ENCODE measurements at places on chromosomes 6 and 20.

GRCh38 chr6:139580592-139581484 lies 206.4 kb upstream of the CITED2 start:
- no peak for DNase-seq

- no peak for DNase-seq
These were observed 57.1 kb upstream of the MAP7 start for GRCh38 chr6:136607204-136607931.

DNA sequence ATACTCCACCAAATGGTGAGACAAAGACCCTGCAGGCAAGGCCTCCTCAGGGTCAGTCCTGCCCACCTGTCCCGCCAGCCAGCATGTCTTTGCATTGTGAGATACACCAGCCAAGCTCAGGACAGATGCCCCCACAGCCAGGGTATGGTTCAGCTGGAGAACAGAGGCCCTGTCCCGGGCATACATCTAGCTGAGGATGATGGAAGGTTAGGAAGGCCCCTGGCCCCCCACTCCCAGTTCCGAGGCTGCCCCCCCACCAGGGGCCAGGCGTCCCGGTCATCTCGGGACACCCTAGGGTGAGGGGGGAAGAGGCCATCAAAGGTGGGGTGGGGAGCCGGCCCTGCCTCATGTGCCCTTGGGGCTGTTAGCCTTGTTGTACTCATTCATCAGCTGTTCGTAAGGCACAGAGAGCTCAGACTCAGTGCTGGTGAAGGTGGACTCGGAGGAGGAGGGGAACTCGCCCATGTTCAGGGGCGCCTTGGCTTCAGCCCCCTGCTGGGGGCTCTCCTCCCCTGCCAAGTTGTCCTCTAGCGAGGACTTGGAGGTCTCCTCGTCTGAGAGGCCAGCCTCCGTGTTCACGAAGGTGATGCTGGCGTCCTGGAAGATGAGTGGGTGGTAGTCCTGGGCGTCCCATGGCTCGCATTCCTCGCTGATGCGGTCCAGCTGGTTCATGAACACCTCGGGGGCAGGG lies 38.6 kb downstream of the KCNK5 start:
- no peak for DNase-seq

DNA sequence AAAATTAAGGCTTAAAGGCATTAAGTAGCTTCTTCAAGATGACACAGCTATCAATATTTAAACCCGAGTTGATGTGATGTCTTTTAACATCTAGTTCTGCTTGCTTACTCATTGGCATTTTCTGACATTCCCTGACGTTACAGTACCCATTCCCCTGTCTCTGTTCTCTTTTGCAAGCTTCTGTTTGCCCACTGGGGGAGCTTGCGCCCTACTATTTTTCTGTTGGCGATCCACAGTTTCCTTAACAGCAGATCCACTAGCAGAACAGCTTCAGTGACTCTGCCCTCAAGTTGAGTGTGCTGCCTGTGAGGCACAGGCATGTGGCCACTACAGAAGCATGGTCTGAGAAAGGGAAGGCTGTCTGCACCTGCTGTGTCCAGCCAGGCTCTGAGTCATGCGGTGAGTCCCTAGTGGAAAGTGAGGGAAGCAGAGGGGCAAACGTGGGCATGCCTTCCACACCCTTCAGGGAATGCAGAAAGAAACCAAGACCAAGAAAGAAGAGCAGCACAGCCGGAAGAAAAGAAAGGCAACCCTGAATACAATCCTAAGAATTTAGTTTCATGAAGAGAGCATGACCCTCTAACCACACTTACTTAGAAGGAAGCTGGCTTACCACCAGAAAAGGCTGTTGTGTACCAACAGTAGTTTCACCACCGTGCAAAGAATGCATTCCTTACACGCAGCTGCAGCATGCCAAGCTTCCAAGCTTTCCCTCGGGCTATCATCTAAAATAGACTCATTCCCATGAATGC lies 97.7 kb upstream of the VGLL2 start:
- DNase-seq, result peak; percentile 96

- no peak for DNase-seq
These were observed 141.3 kb downstream of the GRIK2 start for GRCh38 chr6:101534821-101535220.

DNA sequence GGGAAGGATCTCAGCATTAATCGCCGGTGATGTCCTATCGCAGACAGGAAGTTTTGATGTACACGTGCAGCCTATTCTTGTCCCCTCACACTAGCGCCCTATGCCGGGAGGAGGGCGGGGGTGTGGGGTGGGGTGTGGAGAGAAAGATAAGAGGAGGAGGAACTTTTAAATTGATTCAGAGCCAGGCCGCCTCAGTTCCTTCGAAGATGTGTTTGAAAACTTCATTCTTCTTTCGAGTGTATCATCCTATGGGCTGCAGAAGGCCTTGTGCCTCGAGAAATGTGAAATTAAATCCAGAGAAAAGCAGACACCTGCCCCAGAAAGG lies 2.5 kb upstream of the POU3F2 start:
- DNase-seq, result no peak

DNA sequence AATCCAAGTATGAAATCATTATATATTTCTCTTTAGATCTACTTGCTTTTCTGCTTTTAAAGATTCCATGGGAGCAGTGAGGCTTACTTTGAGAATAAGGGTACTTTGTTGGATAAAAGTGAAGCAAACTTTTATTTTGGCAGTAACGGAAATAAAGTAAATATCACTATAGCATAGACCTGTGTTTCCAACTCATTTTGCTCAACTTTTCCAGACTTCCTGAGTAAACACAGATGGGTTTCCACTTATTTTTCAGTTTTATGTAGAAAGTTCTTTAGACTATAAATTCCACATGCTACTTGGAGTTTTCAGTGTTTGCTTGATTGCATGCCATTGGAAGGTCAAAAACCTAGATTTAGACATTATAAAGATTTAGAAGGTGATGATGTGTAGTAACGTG lies 6.2 kb downstream of the STX16 start:
- no peak for DNase-seq

- DNase-seq, result peak; percentile 1
These were observed 19.2 kb downstream of the CAPN11 start for GRCh38 chr6:44177691-44178423.

- DNase-seq, result no peak
These were observed 179.8 kb upstream of the BMP5 start for GRCh38 chr6:56055081-56055704.

DNA sequence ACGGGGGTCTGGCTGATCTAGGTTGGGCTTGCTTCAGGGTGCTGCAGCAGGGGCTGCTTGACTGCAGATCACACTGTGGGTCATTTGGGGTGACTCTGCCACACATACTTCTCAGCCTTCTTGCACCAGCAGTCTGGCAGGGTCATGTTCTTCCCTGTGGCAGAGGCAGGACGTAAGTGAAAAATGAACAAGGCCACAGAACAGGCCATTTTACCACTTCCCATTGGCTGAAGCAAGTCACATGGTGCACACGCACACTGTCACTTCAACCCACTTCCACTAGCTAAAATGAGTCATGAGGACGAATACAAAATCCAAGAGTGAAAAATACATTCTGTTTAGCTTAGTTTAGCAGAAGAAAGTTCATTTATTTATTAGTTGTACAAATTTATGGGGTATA lies 168.6 kb upstream of the GGTLC1 start:
- no peak for DNase-seq

GRCh38 chr20:31581391-31581790 lies 23.7 kb upstream of the ID1 start:
- DNase-seq, result no peak

- no peak for DNase-seq
These were observed at the start of gene PGBD1 for GRCh38 chr6:28281288-28282064. TSS of gene PGBD1 (plus strand) at chr6:28281572. CDS start at chr6:28283814, 2,242 bp downstream.

DNA sequence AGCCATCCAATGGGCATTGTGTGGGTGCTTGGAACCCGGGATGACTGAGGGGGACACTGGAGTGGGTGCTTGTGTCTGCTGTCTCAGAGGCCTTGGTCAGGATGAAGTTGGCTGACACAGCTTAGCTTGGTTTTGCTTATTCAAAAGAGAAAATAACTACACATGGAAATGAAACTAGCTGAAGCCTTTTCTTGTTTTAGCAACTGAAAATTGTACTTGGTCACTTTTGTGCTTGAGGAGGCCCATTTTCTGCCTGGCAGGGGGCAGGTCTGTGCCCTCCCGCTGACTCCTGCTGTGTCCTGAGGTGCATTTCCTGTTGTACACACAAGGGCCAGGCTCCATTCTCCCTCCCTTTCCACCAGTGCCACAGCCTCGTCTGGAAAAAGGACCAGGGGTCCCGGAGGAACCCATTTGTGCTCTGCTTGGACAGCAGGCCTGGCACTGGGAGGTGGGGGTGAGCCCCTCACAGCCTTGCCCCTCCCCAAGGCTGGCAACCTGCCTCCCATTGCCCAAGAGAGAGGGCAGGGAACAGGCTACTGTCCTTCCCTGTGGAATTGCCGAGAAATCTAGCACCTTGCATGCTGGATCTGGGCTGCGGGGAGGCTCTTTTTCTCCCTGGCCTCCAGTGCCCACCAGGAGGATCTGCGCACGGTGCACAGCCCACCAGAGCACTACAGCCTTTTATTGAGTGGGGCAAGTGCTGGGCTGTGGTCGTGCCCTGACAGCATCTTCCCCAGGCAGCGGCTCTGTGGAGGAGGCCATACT lies 49.4 kb downstream of the PYGB start:
- no peak for DNase-seq

- no peak for DNase-seq
These were observed 161.5 kb downstream of the SLC16A10 start for GRCh38 chr6:111248789-111249188.

DNA sequence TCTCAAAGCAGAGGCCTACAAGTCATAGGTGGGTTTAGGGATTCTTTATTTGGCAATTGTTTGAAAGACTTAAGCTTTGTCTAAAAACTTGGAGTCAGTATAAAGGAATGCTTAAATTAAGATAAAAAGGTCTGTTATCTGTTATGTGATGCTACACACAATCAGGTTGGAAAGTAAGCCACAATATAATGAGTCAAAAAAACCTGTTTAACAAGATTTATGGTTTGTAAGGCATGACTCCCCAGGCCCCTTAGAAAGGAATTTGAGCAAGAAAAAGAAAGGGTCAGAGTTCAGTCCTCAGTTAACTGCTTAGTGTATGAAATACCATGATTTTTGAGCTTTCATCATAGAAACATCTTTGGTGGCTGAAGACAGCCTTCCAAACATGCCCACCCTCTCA lies 66.8 kb upstream of the HMGN3 start:
- no peak for DNase-seq

GRCh38 chr20:49854190-49854875 lies 41.7 kb downstream of the SLC9A8 start:
- DNase-seq, result peak; percentile 49

DNA sequence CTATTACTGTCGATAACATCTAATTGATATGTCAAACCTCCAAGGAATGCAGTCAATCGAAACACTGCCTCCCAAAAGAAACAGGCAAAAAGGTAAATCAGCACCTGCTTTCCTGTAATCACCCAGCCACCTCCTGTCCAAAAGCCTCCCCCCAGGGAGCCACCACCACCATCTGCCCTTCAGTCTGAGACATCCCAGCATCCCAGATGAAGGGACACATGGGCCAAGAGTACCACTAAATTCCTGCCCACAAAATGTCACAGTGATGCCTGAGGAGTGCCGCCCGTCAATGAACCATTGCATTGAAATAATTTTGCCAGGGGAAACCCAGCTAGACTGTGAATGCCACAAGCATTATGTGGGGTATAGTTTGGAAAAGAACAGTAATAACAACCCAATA lies 401.7 kb downstream of the ZFAND3 start:
- no peak for DNase-seq

GRCh38 chr20:24770628-24771541 lies 178.2 kb upstream of the CST7 start:
- DNase-seq, result no peak

DNA sequence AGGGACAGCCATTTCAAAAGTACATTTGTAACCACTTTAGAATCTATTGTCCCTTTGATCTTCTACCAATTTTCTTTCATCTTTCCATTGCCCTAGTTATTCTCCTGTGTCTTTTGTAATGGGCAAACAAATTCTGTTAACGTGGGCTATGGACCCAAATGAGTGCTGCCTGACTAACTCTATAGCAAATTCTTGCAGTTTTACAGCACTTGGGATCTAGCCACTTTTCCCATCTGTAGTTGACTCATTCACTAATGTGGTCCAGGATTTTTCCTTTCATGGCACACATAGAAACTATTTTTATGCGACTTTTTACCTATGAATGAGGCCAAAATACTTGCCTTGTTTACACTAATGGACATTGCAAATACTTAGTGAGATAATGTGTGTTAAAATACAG lies 52.0 kb downstream of the GRIK2 start:
- no peak for DNase-seq

DNA sequence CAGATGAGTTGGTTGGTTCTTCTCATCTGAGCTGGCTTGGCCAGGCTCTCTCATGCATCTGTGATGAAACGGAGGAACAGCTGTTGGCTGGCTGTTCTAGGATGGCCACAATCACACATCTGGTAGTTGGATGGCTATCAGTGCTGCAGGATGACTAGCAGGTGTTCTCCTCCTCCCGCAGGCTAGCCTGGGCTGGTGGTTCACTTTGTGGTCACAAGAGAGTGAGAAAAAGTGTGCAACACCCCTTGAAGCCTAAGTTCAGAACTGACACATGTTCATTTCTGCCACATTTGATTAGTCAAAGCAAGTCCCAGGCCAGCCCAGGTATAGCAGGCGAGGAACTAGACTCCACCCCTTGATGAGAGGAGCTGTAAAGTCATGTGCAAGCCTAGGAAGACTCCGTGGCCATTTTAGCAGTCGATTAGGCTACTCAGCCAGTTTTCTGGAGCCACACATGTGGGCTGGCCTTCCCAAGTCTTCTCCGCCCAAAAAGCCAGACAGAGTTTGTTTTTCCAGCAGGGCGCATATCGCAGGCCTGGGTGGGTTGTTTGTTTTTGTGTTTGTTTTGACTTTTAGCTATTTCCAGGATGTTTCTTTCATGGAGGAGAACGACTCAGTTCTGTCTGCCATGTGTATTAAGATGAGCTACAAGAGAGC lies 120.8 kb downstream of the ISM1 start:
- DNase-seq, result no peak

DNA sequence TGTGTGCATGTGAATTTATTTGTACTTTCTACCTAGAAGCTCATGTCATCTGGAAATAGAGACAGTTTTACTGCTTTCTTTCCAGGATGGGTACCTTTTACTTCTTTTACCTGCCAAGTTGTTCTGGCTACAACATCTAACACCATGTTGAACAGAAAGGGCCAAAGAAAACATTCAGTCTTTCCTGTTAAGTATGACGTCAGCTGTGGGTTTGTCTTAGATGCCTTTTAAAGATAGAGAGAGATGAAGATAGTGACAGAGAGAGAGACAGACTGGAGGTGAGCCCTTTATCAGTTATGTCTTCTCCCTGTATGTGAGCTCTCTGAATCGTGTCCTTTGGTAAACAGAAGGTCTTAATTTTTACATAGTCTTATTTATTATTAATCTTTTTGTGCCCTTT lies 3.4 kb upstream of the DACT2 start:
- no peak for DNase-seq

- no peak for DNase-seq
These were observed 7.1 kb upstream of the SLC22A7 start for GRCh38 chr6:43290905-43291355.

GRCh38 chr20:20368418-20369249 lies 730 bp downstream of the INSM1 start:
- no peak for DNase-seq

All from epithelial cell of prostate (primary cell).